NCI-H774 (cell line): ENCODE measurements at places on chromosomes 12 and 14.
A peak's percentile ranks its signal among the peaks of the same experiment; 100 is the strongest.

DNA sequence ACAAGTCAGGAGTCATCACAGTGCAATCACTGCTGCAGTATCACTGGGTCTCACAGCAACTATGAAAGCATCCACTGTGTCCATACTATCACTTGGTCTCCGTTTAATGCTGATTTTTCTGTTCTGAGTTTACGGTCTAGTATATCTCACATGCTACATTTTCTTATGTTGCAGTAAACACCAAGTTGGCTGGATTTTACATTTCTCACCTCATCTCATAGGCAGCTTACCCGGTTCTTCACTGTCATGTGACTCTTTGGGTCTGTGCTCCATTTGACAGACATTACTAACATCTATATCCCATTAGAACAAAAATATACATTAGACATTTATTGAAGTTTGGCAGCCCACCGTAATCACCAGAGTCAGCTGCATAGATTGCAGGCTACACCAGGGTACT, 115.7 kb upstream of the PRMT8 start:
- DNase-seq: no peak

DNA sequence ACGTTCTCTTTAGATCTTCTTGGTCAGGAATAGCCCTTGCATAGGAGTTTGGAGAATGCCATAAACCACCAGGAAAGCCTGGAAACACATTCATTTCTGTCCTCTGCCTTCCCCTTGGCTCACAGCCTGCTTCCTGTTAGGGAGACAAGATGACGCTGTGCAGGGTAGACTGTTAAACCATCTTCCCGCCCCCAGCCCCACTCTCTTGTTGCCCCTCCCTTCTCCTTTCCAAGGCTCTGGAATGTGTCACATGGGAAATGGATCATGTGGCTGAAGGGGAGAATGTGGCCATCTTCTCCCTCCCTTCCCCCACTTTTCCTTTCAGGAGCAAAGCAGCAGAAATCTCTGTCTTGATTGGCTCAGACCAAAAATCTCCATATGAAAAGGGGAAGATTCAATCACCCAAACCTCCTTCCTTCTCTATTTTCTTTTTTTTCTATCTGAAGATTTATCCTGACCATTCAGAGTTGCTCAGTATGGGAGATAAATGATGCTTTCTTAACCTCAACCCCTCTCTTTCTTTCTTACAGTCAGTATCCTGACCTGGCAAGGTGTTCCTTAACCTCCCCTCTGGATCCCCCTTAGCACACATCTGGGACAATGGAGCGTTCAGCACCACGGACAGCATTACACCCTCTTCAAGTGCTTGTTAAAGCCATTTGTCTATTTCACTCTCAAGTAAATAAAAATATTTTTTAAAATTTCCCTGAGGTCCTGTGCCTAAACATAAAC, 11.4 kb downstream of the GPR19 start:
- peak; percentile 63 for DNase-seq

DNA sequence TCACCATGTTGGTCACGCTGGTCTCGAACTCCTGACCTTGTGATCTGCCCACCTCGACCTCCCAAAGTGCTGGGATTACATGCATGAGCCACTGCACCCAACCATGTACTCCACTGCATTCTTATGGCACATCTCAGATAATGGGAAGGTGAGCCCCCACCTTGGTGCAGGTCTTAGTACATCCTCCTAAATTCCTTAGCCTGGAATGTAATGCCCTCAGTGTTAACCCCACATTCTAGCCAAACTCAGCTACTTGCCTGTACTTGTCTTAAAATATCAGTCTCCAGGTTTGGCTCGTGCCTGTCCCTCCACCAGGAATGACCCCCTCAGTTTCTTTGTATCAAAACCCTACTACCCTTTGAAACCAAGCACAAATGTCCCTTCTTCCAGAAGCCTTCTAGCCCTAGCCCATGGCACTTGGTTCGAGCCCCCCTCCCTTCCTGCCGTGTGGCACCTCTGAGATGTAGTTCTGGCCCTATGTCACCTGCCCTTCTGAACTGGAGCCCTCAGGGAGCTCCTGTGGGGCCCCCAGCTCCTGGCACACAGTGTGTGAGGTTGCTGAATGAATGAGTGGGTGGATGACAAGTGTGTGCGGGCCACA, 8.4 kb downstream of the KCNH3 start:
- no peak for DNase-seq

GRCh38 chr14:44814196-44814595, 147.6 kb downstream of the KLHL28 start:
- DNase-seq: no peak

- DNase-seq: no peak
Observed at GRCh38 chr14:61080591-61081010, 99.6 kb downstream of the SLC38A6 start.

- DNase-seq: no peak
Observed at GRCh38 chr14:99512110-99512449, 30.9 kb downstream of the CCNK start.

- no peak for DNase-seq
Observed at GRCh38 chr12:123948796-123949769, 23.5 kb downstream of the CCDC92 start.

- no peak for DNase-seq
Observed at GRCh38 chr12:68290126-68290525, 36.7 kb upstream of the IL22 start.

DNA sequence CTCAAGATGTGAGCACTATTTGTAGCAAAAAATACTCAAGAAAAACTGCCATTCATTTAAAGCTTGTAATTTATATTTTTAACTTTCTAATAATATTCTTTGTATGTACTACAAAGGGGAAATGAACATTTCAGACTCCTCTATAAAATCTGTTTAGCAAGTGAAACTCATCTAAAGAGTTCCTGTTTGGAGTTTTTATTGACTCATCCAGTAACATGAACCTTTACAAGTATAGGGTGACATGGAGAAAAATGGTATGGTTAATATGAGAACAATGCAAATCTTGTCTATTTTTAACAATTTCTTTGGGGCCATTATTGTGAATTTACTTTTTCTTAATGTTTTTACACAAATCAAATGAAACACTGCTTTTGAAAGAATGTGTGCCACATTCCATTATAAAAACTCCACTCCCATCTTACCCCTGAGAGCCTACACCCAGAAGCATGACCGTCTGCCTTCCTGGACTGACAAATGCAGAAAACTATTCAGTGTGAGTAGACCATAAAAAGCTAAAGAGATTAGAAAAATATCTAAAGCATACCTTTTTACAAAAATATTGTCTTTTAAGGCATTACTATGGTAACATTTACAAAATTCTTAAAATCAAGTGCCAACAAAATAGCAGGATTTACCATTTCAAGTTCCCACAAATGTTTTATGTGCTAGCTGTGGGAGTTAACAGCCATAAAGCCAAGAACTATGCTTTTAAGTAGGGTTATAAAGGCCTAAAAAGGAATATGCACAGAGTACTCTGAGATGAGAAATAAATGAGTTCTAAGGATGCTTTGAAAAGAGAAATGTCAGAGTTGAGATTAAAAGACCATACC, 144.0 kb downstream of the ADAMTS20 start:
- no peak for DNase-seq

GRCh38 chr12:78470354-78471195, 394.0 kb upstream of the SYT1 start:
- peak; percentile 12 for DNase-seq

- DNase-seq: no peak
Observed at GRCh38 chr12:12563290-12563928, 746 bp upstream of the DUSP16 start.

DNA sequence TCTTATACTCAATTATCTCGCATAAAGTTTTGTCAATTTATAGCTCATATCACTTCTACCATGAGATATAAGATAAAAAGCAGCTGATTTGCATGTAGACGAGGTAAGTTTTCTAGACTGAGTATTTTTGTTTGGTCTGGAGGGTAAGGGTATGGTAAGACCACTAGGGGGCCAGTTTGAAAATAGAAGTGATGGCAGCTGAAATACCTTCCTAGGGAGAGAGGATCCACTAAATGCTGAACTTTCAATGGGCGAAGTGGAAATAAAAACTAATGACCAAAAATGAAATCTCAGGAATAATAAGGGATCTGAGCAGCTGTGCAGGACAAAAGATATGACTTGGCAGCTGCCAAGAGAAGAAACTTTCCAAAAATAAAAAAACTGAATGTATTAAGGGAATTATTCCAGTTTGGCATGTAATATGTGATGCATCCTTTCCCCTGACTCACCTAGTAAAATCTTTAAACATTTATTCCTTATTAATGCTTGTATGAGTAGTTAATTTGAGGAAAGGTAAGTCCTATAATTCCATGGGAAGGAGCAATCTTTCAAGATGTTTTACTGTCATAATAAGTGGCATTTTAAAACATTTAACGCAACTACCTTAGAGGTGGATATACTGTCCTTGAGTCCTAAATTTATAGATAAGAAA, 754.5 kb downstream of the C12orf50 start:
- no peak for DNase-seq

GRCh38 chr14:94539181-94539580, 22.1 kb upstream of the SERPINA4 start:
- DNase-seq: no peak

DNA sequence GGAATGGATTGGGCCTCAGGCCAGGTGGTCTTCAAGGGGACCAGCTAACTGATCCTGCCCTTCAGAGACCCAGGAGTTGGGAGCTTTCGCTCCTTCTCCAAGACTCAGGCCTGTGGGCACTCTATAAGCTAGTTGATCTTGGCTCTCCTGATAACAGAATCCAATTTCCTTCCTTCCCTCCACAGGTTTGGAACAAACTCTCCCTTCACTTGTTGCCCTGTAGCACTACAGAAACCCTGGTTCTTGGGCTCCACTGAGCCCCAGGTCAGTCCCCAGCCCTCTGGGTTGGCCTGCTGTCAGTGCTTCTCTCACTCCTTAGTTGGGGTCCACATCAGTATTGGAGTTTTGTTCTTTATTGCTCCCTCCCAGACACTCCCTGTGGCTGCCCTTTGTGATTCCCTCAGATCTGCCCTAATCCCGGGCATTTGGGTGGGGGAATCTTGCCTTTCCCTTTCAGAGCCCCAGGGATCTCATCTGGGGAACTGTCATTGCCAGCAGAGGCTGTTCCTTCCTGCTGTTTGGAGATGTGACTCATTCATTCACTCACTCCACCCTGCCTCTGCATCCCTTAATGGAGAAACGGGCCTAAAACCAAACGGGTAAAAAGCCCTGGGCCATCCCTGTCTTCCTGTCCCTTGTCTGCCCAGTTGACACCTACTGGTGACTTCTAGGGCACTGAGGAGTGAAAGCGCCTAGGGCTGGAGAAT, 4.4 kb upstream of the GPD1 start:
- DNase-seq: no peak

DNA sequence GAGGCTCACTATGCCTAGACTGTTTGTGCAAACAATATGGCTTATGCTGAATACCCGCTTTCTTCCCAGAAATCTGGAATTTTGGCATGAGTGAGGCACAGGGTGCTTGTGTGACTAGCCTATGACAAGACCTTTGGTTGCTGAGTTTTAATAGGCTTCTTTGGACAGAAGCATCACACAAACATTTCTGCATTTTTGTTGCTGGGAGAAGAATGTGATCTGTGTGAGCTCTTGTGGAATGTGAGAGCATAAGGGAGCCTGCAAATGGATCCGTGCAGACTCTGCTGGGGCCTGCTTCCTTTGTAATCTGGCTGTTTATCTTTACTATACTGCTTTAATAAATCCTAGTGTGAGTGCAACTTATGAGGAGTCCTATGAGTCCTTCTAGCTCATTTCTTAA, 83.0 kb upstream of the ZDHHC17 start:
- no peak for DNase-seq

- no peak for DNase-seq
Observed at GRCh38 chr14:104557766-104558165, 21.8 kb upstream of the C14orf180 start.

DNA sequence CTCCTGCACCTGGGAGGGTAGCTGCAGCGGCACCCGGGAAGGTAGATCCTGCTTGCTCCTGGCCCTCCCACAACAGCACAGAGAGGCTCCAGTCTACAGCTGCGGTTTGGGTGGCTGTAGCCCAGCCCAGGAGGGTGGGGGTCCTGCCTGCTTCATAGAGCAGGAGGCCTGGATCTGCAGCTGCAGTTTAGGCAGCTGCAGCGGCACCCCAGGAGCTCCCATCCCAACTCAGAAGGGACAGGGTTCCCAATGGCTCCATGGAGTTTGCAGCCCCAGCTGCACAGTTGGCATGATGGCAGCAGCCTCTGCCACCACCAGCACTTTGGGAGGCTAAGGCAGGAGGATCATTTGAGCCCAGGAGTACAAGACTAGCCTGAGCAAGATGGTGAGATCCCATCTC, 38.5 kb downstream of the TIMELESS start:
- DNase-seq: no peak

GRCh38 chr12:52975820-52976573, 27.1 kb downstream of the KRT18 start:
- DNase-seq: peak; percentile 55

- no peak for DNase-seq
Observed at GRCh38 chr14:68797121-68797670, 4.3 kb upstream of the ZFP36L1 start.

DNA sequence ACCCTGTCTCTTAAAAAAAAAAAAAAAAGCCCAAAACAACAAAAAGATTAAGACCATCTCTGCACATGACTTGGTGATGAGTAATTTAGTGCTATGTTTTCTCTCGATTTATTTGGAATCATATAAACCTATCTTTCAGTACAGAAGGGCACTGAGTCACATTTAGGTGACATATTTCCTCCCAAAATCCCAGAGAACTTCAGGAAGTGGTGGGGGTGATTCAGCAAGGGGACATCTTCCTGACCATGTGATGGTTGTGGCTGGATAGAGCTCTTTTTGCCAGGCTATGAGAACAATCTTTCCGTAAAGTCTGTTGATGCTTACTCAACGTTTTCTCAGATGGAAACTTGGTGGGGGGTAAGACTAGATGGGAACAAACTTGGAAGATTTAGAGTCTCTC, 50.0 kb downstream of the PPFIBP1 start:
- DNase-seq: no peak

GRCh38 chr12:50614167-50614759, 109.5 kb downstream of the DIP2B start:
- no peak for DNase-seq

DNA sequence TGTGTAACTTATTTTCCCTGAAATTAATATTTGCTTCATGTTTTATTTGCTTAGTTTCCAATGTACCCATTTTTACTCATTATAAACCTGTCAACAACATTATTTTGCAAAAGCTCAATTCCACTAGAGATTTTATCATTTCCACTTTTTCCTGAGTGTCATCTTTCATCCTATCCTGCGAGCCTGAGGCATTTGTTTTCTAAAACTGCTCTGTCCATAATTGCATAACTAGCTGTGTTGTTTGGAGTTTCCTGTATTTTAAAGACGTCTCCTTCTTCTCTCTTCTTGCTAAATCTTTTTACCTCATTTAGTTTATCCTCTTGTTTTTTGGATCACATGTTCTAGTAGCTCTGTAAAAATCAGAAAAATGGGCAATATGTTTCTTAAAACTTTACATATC, 332.7 kb upstream of the NOVA1 start:
- no peak for DNase-seq

- no peak for DNase-seq
Observed at GRCh38 chr14:54278665-54279295, 118.0 kb upstream of the CDKN3 start.

DNA sequence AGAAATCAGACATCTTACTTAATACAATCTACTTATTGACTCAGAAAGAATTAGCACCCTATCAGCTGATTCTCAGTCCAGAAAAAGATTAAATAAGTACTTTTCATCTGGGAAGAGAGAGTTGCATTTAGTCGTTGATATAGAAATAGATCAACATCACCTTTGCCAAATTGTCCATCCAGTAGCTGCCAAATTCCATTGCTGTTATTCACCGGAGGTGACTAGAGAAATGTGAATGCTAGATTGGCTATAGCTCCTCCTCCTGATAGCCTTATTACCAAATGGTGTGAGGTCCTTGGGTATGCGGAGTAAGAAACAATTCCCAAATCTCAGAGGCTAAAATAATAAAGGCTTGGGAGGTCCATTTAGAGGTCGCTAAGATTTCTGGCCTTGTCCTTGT, 723.3 kb upstream of the FLRT2 start:
- no peak for DNase-seq

- DNase-seq: no peak
Observed at GRCh38 chr14:88252498-88252897, 70.6 kb downstream of the KCNK10 start.
